ENCODE measurements at places on chromosomes 2 and 18. TPM values are rescaled to one million over a fixed set of nuclear protein-coding genes. Genes with fewer than 3 reads are reported as not detected.

GAL3ST2 gene
- total RNA-seq, result not detected

DNA sequence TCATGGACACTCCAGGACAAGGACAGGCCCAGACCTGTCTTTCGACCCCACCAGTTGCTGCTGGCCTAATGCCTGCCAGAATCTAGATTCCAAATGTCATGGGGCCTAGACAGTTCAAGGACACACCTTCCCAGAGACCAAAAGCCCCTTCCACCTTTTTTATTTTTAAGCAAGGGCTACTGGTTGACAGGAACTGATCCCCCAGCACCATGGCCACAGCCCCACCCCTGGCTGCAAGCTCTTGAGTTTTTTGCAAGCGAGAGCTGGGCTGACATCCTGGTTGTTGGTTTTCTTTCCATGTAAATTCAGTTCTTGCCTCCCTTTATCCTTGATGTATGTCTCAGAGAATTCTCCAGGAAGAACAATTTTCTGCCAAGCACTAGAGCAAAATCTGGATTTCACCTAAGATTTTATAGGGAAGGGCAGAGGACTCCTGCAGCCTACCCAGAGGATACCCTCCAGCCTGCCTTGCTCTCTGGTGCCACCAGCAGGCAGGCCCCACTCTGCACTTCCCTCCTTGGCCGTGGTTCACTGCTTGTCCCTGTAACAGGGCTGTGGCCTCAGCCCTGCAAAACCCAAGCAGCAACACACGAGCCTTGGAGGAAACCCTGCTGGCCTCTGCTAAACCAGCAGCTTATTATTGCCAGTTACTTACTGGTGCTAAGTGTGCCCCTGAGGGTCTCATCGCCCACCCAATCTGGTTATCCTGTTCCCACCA is 97.7 kb downstream of the TWIST2 start:
- no peaks in the 10 kb centered on the region for H3K36me3 ChIP-seq
- peak; percentile 42 for DNase-seq
- peaks cover 8% of the 10 kb centered on the region for H3K4me1 ChIP-seq
- no peaks in the 10 kb centered on the region for H3K27me3 ChIP-seq
- no peak overlapping the region for H3K27ac ChIP-seq

GRCh38 chr2:98901291-98901690 is 34.7 kb downstream of the CRACDL start:
- no peaks in the 10 kb centered on the region for H3K36me3 ChIP-seq
- DNase-seq, result no peak
- peaks cover 6% of the 10 kb centered on the region for H3K27me3 ChIP-seq
- no peaks in the 10 kb centered on the region for H3K4me1 ChIP-seq

ROCK1 gene
- 17.0 TPM for total RNA-seq

AGXT gene
- not detected for total RNA-seq

HOXD8 gene
- not detected for total RNA-seq

GRCh38 chr2:64213532-64214275 is 69.5 kb upstream of the PELI1 start:
- no peaks in the 10 kb centered on the region for H3K36me3 ChIP-seq
- H3K4me1 ChIP-seq, result no peaks in the 10 kb centered on the region
- H3K27me3 ChIP-seq, result peaks cover 13% of the 10 kb centered on the region
- DNase-seq, result no peak
- H3K4me3 ChIP-seq, result no peak overlapping the region

- H3K27ac ChIP-seq, result no peak overlapping the region
- H3K4me3 ChIP-seq, result no peak overlapping the region
- no peak for DNase-seq
- H3K4me1 ChIP-seq, result no peaks in the 10 kb centered on the region
Observed at GRCh38 chr2:25184254-25184653, 15.9 kb upstream of the POMC start.

ALLC gene
- total RNA-seq, result not detected

DNA sequence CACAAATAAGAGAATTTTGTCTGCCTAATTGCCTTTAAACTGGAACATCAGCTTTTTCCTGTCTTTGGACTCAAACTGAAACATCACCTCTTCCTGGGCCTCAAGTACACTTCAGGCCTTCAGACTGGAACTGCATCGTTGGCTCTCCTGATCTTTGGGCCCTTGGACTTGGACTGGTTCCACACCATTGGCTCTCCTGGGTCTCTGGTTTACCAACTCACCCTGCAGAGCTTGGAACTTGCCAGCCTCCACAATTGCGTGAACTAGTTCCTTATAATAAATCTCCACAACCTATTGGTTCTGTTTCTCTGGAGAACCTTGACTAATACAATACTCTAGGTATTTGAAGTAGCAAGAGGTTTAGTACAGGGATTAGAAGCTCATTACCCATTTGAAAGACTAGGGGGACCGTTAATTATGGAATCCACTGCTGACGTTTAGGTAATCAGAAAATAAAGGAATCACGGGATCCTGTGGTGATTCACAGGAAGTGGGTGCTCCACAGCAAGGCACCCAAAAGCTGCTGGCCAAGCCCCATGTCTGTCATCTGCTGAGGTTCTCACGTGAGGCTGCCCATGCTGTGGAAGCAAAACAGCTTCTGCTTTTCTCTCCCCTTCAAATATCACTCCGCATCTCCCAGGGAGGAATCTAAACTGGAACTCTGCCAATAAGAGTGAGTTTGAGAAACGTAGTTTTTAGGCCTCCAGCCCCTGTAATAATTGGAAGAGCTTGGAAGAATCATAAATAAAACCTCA is 20.0 kb upstream of the SGPP2 start:
- no peak for DNase-seq
- H3K27me3 ChIP-seq, result no peaks in the 10 kb centered on the region
- no peaks in the 10 kb centered on the region for H3K36me3 ChIP-seq
- no peak overlapping the region for H3K4me3 ChIP-seq
- H3K4me1 ChIP-seq, result no peaks in the 10 kb centered on the region

- H3K4me3 ChIP-seq, result peak overlapping the region; percentile 81
- no peaks in the 10 kb centered on the region for H3K27me3 ChIP-seq
- H3K36me3 ChIP-seq, result no peaks in the 10 kb centered on the region
- H3K27ac ChIP-seq, result peak overlapping the region; percentile 64
- no peaks in the 10 kb centered on the region for H3K4me1 ChIP-seq
- DNase-seq, result peak; percentile 2
Observed at GRCh38 chr2:88690591-88691338, 708 bp upstream of the RPIA start.

- H3K36me3 ChIP-seq, result no peaks in the 10 kb centered on the region
- no peak overlapping the region for H3K4me3 ChIP-seq
- no peak overlapping the region for H3K27ac ChIP-seq
- no peaks in the 10 kb centered on the region for H3K4me1 ChIP-seq
- H3K27me3 ChIP-seq, result no peaks in the 10 kb centered on the region
Observed at GRCh38 chr2:22491442-22491841, 893.5 kb upstream of the KLHL29 start.

GRCh38 chr2:223104336-223105132 is 52.5 kb downstream of the KCNE4 start:
- no peaks in the 10 kb centered on the region for H3K36me3 ChIP-seq
- DNase-seq, result no peak
- peaks cover 3% of the 10 kb centered on the region for H3K4me1 ChIP-seq
- H3K27ac ChIP-seq, result no peak overlapping the region
- H3K27me3 ChIP-seq, result no peaks in the 10 kb centered on the region

DNA sequence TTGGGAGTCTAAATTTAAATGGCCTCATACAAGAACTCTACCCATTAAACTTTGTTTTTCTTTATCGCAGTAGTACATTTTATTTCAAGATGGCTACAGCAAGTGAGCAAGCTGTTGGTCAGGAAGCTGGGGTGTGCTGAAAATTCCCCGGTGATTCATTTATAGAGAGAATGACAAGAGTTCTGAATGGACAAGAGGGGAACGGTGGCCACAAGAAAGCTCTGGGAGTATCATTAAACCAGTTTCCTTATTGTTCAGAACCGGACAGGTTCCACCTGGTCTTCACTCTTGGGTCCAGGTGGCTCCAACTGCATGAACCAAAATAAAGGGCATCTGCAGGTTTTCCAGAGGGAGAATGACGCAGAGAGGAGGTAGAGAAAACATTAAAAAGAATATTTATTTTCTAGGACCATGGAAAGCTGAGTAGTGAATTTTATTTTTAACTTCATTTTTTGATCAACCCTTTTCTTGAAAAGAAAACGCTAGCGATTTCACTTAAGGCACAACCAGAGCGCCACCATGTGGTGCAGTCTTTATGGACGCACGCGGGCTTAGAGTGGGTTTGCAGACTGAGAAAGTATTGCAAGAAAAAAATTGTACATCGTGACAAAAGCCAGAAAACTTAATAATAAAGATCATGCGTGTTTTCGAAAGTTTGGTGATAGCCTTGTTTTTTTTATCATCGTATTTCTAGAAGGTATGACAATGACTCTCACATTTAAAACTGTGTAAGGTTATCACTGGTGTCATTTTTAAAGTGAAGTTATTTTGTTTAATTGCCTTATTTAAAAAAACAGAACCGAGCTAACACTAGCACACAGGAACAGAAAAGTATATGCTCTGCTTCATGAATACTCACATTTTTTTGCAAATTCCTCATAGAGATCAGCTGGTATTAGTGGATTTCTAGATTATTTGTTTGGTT is 97.9 kb upstream of the NOL4 start:
- no peaks in the 10 kb centered on the region for H3K27me3 ChIP-seq
- no peaks in the 10 kb centered on the region for H3K36me3 ChIP-seq
- H3K27ac ChIP-seq, result no peak overlapping the region
- DNase-seq, result peak; percentile 57
- no peak overlapping the region for H3K4me3 ChIP-seq

DNA sequence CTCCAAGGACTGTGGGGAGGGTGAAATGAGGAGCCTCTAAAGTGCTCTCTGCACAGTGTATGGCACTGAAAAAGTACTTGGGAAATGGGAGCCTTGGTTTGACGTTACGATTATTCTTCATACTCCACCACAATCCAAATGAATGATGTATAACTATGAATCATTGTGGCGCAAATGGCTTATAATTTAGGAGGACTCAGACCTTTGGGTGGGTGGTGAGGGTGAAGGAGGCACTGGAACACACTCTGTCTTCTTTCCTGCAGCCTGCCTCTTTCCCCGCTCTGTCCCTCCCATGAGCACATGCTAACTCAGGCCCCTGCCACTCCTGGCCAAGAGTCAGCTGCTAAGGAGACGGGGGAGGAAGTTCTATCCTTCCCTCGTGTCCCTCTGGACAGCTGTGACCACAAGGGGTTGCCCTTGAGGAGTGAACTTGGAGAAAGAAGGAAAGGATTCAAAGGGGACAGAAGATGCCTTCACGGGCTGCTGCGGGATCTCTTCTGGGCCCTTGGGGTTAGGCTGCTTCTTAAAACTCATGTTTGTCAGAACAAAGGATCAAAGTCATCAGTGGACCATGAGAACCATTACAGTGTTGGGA is 36.5 kb downstream of the POLR1A start:
- H3K27me3 ChIP-seq, result no peaks in the 10 kb centered on the region
- DNase-seq, result no peak
- no peak overlapping the region for H3K27ac ChIP-seq
- no peak overlapping the region for H3K4me3 ChIP-seq
- H3K36me3 ChIP-seq, result peaks cover 45% of the 10 kb centered on the region

GRCh38 chr2:157497638-157498314 is 53.9 kb upstream of the CYTIP start:
- DNase-seq, result peak; percentile 49
- no peak overlapping the region for H3K4me3 ChIP-seq
- H3K27ac ChIP-seq, result no peak overlapping the region

DNA sequence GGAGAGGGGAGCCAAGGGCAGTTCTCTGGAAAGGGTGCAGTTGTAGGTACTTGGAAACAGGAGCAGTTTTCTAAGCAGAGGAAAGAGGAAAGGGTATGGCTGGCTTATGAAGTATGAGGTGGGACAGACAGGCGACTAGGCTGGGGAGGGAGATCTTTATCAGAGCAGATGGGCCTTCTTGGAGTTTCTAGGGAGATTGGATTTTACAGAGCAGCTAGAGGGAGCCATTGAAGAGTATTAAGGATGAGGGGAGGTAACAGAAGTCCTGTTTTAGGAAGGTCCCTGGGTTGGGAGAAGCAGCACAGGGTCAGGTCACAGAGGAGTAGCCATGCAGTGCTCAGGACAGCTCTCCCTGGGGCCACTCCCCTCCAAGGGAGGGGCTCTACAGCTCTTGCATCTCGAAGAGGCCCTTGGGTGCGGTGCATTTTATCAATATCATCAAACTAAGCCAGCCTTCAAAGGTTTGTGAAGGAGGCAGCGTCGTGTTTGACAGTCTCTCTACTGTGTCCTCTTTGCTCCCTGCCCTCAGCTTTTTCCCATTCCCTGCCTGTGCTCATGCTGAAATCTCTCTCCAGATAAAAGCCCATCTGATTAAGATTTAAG is 154.3 kb downstream of the SETBP1 start:
- no peak overlapping the region for H3K4me3 ChIP-seq
- H3K36me3 ChIP-seq, result no peaks in the 10 kb centered on the region
- no peak for DNase-seq
- peaks cover 2% of the 10 kb centered on the region for H3K4me1 ChIP-seq
- H3K27me3 ChIP-seq, result no peaks in the 10 kb centered on the region

VWC2L gene
- total RNA-seq, result not detected

DNA sequence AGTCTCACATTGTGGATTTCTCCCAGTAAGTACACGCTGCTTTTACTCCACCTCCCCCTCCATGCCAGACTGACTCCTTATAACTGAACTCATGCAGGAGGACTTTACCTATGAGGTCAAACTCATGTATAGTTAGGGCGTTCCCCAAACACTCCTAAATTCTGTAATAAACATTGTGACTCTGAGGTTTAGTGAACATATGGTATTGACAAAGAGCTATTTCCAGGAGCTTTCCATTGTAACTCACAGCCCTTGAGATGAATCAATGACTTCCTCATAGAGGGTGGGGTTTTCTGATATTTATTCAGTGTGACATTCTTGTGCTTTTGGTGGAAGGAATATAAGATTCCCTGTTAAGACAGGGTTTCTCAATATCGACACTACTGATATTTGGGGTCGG is 337.4 kb upstream of the SLC14A2 start:
- no peaks in the 10 kb centered on the region for H3K36me3 ChIP-seq
- no peak overlapping the region for H3K27ac ChIP-seq
- H3K4me3 ChIP-seq, result no peak overlapping the region
- no peak for DNase-seq
- H3K27me3 ChIP-seq, result peaks cover 10% of the 10 kb centered on the region

DNA sequence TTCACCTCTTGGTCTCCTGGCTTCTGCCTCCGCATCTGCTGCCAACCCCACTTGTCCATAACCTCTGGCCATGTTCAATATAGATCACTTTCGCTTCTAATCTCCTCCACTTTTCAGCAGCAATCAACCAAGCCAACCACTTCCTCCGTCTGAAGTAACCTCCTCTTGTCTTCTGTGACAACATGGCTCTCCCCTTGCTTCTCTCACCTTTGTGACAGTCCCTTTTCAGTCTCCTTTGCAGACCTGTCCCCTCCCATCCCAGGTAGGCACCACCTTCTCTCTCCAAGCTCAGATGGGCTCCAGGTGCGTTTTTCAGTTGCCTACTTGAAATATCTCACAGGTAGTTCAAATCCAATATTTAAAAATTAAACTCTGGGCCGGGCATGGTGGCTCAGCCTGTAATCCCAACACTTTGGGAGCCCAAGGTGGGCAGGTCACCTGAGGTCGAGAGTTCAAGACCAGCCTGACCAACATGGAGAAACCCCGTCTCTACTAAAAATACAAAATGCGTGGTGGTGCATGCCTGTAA is 4.7 kb upstream of the PSD4 start:
- no peak for DNase-seq
- no peaks in the 10 kb centered on the region for H3K4me1 ChIP-seq
- no peak overlapping the region for H3K27ac ChIP-seq
- no peaks in the 10 kb centered on the region for H3K36me3 ChIP-seq

GRCh38 chr18:23673725-23674124 is 11.0 kb upstream of the ANKRD29 start:
- H3K36me3 ChIP-seq, result no peaks in the 10 kb centered on the region
- H3K4me1 ChIP-seq, result no peaks in the 10 kb centered on the region
- H3K4me3 ChIP-seq, result no peak overlapping the region
- no peak for DNase-seq
- H3K27ac ChIP-seq, result no peak overlapping the region

RGPD4 gene
- not detected for total RNA-seq
